A673 (cell line): ENCODE measurements at places on chromosomes 3 and 15. TPM values are rescaled to one million over a fixed set of nuclear protein-coding genes. Genes with fewer than 3 reads are reported as not detected.
A peak's percentile ranks its signal among the peaks of the same experiment; 100 is the strongest.

DNA sequence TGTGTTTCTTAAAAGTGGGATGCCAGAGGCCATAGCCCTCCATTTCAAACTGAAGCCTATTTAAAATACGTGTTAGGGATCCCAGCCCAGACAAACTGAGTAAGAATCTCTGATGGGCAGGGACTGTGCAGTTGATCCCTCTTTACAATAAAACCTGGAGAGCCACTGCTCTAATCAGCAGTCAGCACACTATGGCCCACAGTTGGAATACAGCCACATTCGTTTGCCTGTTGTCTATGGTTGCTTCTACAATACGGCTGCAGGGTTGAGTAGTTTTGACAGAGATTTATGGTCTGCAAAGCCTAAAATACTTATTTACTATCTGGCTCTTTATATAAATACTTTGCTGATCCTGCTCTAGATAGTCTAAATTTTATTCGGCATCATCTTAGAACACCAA is 32.4 kb downstream of the TJP1 start:
- H3K4me1 ChIP-seq, result no peaks in the 10 kb centered on the region
- H3K27me3 ChIP-seq, result no peaks in the 10 kb centered on the region
- H3K36me3 ChIP-seq, result no peaks in the 10 kb centered on the region
- H3K4me3 ChIP-seq, result no peak overlapping the region

GRCh38 chr3:114829783-114830182 is 317.3 kb downstream of the ZBTB20 start:
- H3K4me3 ChIP-seq, result no peak overlapping the region
- no peak overlapping the region for H3K27ac ChIP-seq
- no peaks in the 10 kb centered on the region for H3K4me1 ChIP-seq
- no peak for DNase-seq
- H3K36me3 ChIP-seq, result no peaks in the 10 kb centered on the region

- no peak overlapping the region for H3K27ac ChIP-seq
- DNase-seq, result no peak
- H3K36me3 ChIP-seq, result no peaks in the 10 kb centered on the region
Measured at GRCh38 chr15:83928878-83929418, 275.0 kb downstream of the ADAMTSL3 start.

DNA sequence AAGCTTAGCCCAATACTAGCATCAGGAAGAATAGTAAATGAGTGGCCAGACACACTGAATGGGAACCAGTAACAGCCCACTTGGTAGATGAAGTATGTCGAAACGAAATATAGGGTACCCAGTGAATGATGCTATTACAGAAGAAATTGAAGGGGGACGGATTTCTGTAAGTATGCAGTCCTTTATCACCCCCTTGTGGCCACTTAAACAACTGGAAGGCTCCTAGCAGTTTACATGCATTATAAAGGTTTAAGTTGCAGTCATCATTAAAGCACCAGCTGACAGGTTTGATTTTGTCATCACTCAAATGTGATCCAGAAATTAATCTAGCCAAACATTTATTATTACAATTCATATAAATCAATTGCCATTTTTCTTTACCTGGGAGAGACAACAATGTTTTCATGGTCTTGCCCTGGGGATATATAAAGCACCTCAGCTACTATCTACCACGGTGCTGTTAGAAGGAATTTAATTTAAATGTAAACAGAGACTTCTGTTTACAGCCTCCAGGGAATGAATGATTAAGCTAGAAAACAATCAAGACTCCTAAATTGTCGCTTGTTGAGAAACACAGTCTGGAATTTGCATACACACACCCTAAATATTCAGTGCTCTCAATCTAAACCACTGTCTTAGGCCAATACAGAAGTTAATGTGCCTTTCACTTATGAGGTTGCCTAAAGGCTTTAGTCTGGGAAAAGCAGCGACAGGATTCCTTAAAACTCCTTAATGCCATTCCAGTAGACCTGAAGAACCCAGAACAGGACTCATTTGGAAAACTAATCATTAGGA is 7.8 kb downstream of the EIF1B start:
- no peaks in the 10 kb centered on the region for H3K27me3 ChIP-seq
- peak; percentile 58 for DNase-seq
- H3K27ac ChIP-seq, result no peak overlapping the region
- H3K36me3 ChIP-seq, result peaks cover 6% of the 10 kb centered on the region

GRCh38 chr15:100234158-100235029 is 107.4 kb downstream of the ADAMTS17 start:
- DNase-seq, result no peak
- H3K4me3 ChIP-seq, result no peak overlapping the region
- H3K27ac ChIP-seq, result no peak overlapping the region
- no peaks in the 10 kb centered on the region for H3K36me3 ChIP-seq
- H3K27me3 ChIP-seq, result no peaks in the 10 kb centered on the region
- no peaks in the 10 kb centered on the region for H3K4me1 ChIP-seq

SLC9C1 gene
- total RNA-seq, result not detected in 2 replicates

GOLGA6A gene
- not detected in 2 replicates for total RNA-seq

PRR20G gene
- not detected in 2 replicates for total RNA-seq

GRCh38 chr3:71600646-71601288 is 17.2 kb upstream of the FOXP1 start:
- no peaks in the 10 kb centered on the region for H3K27me3 ChIP-seq
- H3K36me3 ChIP-seq, result no peaks in the 10 kb centered on the region
- H3K27ac ChIP-seq, result no peak overlapping the region

DNA sequence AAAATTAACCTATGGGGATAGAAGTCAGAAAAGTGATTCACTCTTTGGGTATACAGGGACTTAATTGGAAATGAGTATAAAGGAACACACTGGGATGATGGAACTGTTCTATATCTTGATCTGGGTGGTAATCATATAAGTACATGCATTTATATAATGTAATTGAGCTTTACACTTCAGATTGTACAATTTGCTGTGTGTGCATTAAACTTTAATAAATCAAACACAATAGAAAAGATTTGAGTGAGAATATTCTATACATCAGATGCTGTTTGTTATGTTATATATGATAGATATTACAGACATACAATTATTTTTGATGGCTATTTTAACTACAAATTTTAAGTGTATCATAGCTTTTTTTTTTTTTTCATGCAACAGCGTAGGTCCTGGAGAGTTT is 860.2 kb upstream of the ARPP21 start:
- no peaks in the 10 kb centered on the region for H3K36me3 ChIP-seq
- H3K4me3 ChIP-seq, result no peak overlapping the region
- DNase-seq, result no peak
- no peak overlapping the region for H3K27ac ChIP-seq

DNA sequence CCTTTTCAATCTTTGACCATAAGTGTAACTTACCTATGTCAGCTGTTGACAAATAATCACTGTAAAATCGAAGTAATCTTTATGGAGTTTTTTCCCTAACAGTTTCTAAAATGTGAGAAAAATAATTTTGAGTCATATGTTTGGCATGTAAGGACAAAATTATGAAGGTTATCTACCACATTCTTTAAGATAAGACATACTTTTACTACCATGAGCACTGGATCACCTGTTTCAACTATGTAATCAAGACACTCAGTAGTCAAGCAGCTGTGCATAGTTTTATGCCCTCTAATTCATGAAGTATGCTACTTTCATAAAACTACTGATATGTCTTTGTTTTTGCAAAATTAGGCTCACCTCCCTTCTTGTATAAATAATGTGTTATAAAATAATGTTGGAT is 12.1 kb downstream of the FGF7 start:
- H3K4me3 ChIP-seq, result no peak overlapping the region
- no peaks in the 10 kb centered on the region for H3K36me3 ChIP-seq
- no peak overlapping the region for H3K27ac ChIP-seq
- no peaks in the 10 kb centered on the region for H3K27me3 ChIP-seq
- no peak for DNase-seq

WNT5A gene
- 15.7 and 18.9 TPM in 2 replicates for total RNA-seq

DNA sequence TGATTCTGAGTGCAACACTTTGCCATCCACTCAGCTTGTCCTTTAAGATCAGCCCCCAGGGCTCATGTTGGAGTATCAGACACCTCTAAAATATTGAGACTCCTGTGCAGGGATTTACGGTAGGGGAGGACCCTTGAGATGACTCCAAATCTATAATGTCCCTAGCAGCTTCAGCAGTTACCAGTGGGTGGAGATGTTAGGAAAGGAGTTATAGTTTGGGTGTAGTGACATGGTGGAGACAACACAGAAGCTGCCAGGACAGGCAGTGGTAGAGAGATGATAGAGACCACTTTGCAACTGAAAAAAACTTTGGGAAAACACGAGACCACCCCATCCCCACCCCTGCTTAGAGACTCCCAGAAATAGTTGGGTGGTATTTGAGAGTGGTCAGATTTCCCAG is 43.3 kb upstream of the GSK3B start:
- no peak overlapping the region for H3K4me3 ChIP-seq
- no peaks in the 10 kb centered on the region for H3K4me1 ChIP-seq
- no peaks in the 10 kb centered on the region for H3K36me3 ChIP-seq
- no peak for DNase-seq
- no peaks in the 10 kb centered on the region for H3K27me3 ChIP-seq

GRCh38 chr3:24443476-24443875 is 51.2 kb downstream of the THRB start:
- H3K4me3 ChIP-seq, result no peak overlapping the region
- H3K36me3 ChIP-seq, result no peaks in the 10 kb centered on the region
- DNase-seq, result no peak
- H3K27ac ChIP-seq, result no peak overlapping the region
- peaks cover 4% of the 10 kb centered on the region for H3K27me3 ChIP-seq

FBXW12 gene
- 0.55 and 0.60 TPM in 2 replicates for total RNA-seq

PRTG gene
- 0.02 TPM in 1 of 2 replicates, not detected in the other for total RNA-seq

GRCh38 chr15:52290329-52290728 is 5.3 kb downstream of the MYO5C start:
- peaks cover 29% of the 10 kb centered on the region for H3K27me3 ChIP-seq
- H3K27ac ChIP-seq, result no peak overlapping the region
- no peaks in the 10 kb centered on the region for H3K4me1 ChIP-seq
- H3K36me3 ChIP-seq, result no peaks in the 10 kb centered on the region

DNA sequence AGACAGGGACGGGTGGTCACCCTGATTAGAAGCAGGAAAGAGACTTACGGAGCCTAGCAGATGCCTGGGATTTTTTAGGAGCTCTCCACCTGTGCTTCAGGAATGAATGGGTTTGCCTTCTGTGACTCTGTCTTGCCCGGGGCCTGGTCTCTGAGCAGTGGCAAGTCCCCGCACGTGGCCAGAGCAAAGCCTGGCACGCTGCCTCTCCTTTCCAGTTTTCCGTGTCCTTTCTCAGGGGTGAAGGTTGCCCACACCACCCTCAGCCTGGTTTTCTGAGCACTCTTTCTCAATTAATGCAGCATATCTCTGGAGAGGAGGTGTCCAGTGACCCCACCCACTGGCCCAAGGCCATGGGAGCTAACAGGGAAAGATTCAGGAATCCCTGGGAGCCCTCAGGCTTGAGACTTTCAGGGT is 14.5 kb upstream of the CHST14 start:
- no peaks in the 10 kb centered on the region for H3K27me3 ChIP-seq
- H3K27ac ChIP-seq, result no peak overlapping the region
- DNase-seq, result no peak
- peaks cover 9% of the 10 kb centered on the region for H3K4me1 ChIP-seq

DNA sequence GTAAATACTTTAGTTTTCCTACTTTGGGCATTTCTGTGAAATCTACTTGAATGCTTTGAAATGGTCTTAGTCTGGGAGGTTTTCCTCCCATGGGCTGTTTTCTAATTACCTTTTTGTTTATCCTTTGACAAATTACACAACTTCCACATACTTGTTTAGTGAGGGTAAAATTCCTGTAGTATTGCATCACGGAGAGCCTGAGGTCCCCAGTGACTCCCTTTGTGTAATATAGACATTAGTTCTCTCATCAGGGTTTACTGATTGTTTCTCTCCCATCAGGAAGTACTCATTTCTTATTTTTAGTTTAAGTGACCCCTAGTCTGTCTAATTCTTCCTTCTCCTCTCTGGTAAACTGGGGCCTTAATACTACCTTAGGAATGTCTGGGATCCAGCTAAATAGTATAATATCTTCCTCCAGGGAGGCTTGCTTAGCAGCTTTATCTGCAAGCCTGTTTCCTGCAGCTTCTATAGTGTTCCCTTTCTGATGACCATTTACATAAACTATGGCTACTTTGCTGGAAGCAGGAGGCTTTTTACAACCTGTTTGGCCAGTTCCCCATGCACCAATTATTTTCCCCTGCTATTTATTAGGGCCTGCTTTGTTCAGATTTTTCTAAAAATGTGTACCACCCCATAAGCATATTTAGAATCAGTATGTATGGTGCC is 87.2 kb upstream of the XCR1 start:
- no peak overlapping the region for H3K27ac ChIP-seq
- no peaks in the 10 kb centered on the region for H3K4me1 ChIP-seq
- H3K4me3 ChIP-seq, result no peak overlapping the region
- H3K27me3 ChIP-seq, result no peaks in the 10 kb centered on the region
- peak; percentile 7 for DNase-seq

OXTR gene
- 5.6 and 6.5 TPM in 2 replicates for total RNA-seq

DNA sequence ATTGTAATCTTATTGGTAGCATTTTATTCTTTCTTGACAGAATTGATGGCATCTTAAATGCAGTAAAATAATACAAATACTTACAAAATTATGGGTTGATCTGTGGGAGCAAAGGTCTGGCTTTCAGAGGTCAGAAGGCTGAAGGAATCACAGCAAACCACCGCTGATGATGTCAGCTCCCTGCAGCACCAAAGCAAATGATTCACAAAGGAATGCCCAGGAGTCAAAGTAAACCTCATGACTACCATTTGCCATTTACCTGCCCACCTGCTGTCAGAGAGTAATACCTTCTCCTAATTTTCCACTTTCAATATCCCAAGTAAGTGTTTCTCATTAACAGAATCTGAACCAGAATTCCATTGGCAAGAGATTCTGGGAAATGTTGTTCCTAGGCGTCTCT is 46.1 kb downstream of the CPA3 start:
- H3K4me3 ChIP-seq, result no peak overlapping the region
- no peak for DNase-seq
- no peak overlapping the region for H3K27ac ChIP-seq

DNA sequence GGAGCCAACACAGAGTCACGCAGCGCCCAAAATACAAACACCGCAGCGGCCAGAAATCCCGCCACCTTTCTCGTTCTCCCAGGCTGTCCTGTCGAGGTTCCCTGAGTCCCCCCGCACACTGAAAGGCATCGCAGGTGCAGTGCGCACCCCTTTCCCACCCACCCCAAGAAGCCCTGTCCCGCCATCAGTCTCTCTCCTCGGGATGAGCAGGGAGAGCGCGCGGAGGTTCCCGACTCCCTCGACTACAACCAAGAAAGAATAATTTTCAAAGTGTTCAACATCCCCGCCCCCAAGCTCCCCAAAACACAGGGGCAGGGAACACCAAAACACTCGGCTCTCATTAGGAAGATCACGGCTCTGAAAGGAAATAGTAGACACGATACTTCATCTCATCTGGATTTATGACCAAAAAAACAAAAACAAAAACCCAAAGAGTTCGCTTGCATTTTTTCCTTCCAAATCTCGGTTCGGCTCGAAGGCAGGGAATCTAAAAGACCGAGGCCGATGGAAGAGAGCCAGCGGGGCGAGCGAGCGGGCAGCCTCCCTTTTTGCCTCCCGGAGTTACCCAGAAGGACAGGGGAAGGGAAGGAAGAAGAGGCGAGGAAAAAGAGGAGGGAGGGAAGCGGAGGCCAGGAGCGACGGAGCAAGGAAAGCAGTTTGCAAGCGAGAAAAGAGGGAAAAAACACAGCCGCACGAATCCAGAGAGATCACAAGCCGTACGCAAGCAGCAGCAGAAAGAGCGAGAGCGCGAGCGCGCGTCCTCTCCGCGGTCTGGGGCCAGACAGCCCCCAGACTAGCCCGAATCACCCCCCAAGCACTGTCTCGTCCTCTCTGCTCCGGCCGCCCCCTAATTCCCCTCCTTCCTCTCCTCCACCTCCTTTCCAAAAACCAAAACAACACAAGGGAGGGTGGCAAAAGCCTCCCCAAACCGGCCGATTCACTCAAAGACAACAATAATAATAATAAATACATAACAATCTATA is 808 bp downstream of the BCL6 start:
- peaks cover 38% of the 10 kb centered on the region for H3K4me1 ChIP-seq
- H3K4me3 ChIP-seq, result peak overlapping the region; percentile 70
- H3K36me3 ChIP-seq, result no peaks in the 10 kb centered on the region
- peak overlapping the region; percentile 100 for H3K27ac ChIP-seq
